ENCODE measurements at places on chromosomes 16 and 17.

- DNase-seq, result no peak
These were observed 832 bp upstream of the SRRM2 start for GRCh38 chr16:2751577-2752034.

DNA sequence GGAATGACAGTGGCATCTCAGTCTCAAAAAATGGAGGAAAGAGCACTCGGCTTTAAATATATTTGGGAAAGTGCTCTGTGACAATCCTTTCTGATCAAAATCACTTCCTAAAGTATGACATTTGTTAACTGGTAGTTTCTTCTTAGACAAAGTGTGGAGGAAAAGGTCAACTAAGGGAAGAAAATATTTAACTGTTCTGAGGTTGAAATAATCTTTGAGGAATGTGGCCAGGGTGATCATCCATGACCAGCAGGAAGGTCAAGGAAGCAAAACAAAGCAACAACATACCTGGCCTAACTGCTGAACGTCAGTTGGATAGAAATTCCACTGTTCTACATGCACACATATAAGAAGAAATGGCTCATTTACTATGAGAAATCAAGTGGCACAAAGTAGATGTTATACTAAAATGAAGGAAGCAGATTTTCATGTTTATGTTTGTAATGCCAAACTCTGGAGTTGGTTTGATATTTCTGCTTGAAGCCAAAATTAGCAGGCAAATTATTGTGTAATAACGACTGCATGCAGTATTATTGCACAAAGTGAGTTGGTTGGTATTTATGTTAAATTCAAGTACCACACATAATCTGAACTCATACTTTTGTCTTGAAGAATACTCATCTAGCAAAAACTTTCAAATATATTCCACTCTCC lies 87.3 kb upstream of the CORO6 start:
- no peak for DNase-seq

GRCh38 chr17:7548585-7549400 lies at the start of gene TNFSF12:
TSS of gene TNFSF12 (plus strand) at chr17:7549058. CDS start at chr17:7549154, 96 bp downstream.
- DNase-seq, result no peak

DNA sequence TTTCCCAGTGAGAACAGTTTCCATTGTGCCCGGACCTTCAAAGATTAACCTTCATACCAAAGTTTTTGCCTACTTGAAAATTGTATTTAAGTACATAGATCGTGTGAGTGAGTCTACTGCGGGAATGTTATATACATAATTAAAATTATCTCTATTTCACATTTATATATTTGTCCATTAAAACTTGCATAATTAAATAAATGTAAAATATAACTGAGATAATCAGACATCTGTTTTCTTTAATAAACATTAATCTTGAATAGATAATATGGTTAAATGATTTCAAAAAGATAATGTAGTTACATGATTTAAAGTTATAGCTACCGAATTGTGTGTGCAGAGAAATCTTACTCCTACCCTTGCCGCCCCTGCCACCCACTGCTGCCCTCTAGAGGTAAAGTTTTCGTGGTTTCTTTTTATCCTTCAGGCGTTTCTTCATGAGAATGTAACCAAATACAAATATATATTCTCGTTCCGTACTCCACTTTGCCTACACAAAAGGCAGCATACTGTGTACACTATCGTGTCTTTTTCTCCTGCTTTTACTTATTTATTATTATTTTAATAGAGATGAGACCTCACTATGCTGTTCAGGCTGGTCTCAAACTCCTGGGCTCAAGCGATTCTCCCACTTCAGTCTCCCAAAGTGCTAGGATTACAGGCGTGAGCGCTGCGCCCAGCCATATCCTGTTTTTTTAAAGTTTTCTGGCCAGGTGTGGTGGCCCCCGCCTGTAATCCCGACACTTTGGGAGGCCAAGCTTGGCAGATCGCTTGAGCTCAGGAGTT lies 35.6 kb downstream of the RPA1 start:
- DNase-seq, result no peak

DNA sequence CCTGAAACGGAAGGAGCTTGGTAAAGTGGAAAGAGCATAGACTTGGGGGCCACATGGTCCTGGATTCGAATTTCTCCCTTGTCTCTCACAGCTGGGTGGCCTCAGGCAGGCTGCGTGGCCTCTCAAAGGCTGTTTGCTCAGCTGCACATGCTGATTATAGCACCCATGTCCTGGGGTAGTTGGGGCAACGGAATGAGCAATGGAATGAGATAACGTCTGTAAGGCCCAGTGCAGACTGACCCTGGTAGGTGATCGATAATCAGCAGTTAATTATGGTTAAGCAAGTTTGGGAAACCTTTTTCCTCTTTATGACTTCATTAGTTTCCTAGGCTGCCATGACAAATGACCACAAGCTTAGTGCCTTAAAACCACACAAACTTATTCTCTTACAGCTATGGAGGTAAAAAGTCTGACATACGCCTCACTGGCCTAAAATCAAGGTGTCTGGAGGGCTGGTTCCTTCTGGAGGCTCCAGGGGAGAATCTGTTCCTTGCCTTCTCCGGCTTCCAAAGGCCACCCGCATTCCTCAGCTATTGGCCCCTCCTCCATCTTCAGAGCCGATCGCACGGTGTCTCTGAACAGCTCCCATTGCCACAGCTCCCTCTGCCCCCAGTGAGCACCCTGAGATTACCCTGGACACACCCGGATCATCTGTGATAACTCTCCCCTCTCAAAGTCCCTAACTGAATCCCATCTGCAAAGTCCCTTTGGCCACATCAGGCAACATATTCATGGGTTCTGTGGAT lies 294.9 kb upstream of the FOXF1 start:
- DNase-seq, result no peak

DNA sequence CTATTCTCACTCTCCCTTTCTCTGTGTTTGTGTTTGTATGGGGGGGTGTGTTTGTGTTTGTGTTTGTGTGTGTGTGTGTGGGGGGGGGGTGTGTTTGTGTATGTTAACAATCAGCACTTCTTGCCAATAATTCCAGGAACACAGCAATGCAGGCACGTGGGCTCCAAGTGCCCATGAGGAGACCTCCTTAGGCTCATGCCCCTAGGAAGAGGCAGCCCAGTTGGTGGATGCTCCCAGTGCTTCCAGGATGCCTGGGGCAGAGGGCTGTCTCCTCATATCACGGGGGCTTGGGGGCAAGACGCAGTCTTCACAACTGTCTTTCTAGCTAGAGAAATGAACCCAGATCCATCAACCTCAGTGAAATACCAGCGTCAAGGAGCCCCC lies 9.9 kb downstream of the ABR start:
- no peak for DNase-seq

DNA sequence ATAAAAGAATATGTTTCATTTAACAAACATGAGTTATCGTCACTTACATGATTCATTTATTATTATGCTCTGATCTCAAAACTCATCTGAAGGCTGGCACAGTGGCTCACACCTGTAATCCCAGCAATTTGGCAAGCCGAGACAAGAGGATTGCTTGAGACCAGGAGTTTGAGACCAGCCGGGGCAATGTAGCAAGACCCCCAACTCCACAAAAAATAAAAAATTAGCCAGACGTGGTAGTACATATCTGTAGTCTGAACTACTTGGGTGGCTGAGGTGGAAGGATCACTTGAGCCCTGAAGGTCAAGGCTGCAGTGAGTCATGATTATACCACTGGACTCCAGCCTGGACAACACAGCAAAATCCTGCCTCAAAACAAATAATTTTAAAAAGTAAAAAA lies 16.0 kb downstream of the APPBP2 start:
- no peak for DNase-seq

- no peak for DNase-seq
These were observed 22.7 kb downstream of the SLC6A4 start for GRCh38 chr17:30212750-30213149.

DNA sequence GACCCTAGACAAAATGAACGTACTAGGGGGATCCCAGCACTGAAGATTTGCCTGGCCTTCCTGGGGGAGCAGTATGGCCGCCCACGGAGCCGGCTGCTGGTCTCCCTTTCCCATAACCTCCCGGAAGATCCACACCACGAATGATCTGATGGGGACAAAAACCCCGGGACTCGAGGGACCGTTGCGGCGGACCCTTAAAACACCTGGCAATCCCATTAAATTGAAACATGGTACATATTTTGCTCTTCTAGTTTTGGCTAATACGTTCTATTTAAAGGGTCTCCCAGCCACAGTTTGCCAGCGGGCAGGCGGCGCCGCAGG lies 45.2 kb upstream of the LCMT1 start:
- DNase-seq, result no peak

- DNase-seq, result no peak
These were observed 113.0 kb upstream of the DYNLRB2 start for GRCh38 chr16:80427795-80428194.

- no peak for DNase-seq
These were observed 12.9 kb downstream of the NLRC3 start for GRCh38 chr16:3564130-3564888.

DNA sequence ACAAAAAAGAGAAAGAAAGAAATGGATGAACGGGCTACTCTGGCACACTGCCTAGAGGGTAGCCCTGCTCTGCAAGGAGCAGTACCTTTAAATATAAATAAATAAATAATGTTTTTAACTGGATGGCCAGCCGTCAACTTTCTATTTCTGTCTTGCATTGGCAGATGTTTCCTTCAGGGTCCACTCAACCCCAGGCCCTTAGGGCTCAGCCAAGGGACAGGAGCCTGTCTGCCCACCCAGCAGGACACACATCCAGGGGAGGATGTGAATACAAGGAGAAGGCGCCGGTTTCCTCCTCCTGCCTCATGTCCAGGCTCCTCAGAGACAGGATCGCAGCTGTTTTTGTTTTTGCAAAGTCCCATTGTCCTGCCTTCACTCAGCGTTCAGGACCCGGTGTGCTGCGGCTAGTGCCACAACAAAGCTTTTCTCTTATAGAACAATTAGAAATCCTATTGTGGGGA lies 22.6 kb downstream of the TTYH2 start:
- DNase-seq, result no peak

DNA sequence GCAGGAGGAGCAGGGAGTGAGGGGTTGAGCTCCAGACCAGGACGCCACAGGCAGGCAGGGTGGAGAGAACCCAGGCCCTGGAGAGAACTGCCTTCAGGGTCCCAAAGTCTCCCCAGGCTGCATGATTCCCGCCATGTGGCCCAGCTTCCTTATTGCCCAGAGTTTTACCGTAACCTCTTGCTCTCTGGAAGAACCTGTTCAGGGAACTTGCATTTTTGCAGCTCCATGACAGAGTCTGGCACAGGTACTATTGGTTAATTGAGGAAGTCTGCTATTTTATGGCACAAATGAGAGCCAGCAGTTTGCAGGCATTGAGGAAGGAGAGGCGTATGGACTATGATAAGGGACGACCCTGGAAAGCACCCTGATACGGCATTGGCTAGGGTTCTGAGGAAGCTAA lies 11.6 kb upstream of the NOS2 start:
- no peak for DNase-seq

GRCh38 chr17:65470783-65471182 lies 90.7 kb downstream of the AXIN2 start:
- no peak for DNase-seq

DNA sequence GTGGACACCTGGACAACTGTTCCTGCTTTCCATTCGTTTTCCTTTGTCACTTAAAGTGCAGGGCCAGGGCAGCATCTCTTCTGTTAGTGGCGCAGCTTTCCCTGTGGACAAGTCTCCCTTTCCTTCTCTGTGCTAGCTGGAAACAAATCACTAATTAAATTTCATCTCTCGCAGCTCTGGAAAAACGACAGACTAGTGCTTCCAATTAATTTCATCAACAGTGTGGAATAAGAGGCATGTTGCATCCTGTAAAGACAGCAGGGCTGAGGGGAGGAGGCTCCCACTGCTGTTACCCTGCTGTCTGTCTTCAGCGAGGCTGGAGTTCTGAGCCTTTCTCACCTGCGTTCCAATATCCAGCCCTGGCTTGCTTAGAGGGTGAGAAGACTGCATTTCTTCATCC lies 352.1 kb upstream of the HSBP1 start:
- DNase-seq, result no peak

GRCh38 chr17:73189417-73190099 lies 3.3 kb upstream of the COG1 start:
- no peak for DNase-seq

DNA sequence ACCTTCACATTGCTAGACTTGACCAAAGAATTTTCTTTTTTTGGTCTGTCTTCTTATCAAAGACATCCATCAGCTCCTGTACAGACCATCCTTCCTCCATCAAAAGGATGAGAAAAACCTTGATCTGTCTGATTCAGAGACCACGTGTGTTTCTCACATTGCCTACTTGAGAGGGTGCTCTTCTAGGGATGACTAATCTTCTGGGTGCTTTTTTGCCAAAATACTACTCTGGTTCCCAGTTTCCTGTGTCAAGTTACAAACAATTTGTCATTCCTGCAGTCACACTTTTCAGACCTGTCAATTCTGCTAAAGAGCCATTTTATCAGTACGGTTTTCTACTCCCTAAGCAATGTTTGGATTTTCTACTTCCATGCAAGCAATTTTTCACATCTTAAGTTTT lies 492.2 kb downstream of the CDH11 start:
- no peak for DNase-seq

- no peak for DNase-seq
These were observed 1.4 kb downstream of the DDX42 start for GRCh38 chr17:63775420-63775819.

DNA sequence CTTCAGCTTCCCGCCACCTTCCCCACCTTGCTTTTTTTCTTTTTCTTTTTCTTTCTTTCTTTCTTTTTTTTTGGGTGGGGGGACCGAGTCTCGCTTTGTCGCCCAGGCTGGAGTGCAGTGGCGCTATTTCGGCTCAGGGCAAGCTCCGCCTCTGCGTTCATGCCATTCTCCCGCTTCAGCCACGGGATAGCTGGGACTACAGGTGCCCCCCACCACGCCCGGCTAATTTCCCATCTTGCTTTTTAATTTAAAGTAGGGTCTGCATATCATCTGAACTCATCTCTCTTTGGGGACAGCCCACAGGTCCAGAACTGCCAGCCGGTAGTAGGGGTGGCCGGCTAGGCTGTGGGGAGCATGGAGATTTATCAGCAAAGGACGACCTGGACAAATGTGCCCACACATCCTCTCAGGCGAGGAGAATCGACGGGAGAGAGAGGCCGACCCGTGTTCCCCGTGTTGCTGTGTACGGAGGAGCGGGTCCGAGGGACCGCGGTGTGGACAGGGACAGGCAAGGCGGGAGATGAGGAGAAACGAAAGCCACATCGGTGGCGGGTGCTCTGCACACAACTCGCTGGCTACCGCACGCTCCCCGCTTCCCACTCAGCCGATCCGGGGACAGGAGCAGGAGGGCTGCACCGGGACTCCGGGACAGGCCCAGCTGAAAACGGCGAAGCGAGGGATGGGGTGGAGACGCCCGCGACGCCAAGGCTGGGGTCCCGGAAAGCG lies 2.4 kb downstream of the MT1M start:
- DNase-seq, result no peak

DNA sequence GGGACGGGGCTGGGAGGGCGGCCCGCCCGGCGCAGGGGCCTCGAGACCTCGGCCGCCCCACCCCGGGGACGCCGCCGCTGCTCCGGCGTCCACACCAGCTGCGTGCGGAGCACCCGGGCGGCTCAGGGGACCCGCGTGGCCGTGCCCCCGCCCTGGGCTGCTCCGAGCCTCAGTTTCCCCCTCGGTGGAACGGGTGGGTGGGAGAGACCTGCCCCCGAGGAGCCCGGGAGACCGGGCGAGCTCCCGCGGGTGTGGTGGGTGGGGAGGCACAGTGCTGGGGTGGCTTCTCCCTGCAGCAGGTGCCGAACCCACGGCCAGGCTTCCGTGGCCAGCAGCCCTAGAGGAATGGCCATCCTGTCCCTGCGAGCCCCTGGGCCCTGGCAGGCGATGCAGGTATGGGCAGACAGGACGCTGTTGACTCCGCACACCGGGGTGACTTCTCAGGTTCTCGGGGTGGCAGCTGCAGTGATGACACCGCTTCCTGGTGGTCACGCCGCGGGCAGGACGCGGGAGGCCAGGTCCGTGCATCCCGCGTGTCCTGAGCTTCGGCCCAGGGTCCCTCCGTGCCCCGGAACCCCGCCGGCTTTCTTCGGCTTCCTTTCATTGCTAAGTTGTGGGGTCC lies 677 bp downstream of the DEF8 start:
- no peak for DNase-seq
